ENCODE measurements at places on chromosomes 1 and 21.

DNA sequence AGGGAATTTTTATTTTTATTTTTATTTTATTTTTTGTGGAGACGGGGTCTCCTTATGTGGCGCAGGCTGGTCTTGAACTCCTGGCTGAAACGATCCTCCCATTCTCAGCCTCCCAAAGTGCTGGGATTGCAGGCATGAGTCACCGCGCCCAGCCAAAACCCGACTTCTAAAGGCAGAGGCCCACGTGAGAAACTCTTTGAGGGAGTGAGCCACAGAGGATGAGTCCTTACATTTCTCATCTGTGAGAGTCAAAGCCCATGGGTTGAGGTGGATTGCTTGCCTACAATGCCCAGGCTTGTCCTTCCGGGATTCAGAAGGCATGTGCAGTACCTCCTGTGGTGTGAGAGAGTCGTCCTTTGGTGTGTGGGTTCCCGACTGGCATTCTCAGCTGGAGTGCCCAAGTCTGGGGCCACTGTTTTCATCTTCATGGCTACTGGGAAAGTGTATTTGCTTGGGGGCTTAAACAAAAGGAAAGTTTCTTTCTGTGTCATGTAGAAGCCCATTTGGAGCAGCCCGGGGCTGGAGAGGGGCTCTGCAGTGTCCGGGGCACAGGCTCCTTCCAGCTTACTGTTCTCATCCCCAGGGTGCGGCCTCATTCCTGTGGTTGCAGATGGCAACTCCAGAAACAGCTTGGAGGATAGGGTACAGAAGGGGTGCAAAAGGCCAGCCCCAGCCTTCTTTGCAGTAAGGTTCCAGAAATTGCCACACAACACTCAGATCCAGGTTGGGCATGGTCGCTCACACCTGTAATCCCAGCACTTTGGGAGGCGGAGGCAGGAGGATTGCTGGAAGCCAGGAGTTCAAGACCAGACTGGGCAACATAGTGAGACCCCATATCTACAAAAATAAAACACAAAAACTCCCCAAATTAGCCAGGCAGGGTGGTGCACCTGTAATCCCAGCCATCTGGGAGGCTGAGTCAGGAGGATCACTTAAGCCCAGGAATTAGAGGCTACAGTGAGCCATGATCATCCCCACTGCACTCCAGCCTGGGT lies 29.4 kb upstream of the CSF3R start:
- DNase-seq: no peak

- no peak for DNase-seq
These were observed 50.6 kb upstream of the SLC2A1 start for GRCh38 chr1:43009274-43009673.

DNA sequence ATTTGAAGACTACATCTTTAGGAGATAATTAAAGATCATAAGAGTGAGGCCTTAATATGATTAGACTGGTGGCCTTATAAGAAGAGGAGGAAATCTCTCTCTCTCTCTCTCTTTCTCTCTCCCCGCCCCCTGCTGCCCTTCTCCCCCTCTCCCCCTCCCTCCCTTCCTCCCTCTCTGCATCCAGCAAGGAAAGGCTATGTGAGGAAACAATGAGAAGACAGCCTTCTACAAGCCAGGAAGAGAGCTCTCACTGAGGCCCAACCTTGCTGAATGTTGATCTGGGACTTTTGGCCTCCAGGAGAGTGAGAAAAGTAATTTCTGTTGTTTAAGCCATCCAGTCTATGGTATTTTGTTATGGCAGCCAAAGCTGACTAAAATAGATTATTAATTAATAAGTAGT lies 21.6 kb downstream of the FOXD3 start:
- no peak for DNase-seq

DNA sequence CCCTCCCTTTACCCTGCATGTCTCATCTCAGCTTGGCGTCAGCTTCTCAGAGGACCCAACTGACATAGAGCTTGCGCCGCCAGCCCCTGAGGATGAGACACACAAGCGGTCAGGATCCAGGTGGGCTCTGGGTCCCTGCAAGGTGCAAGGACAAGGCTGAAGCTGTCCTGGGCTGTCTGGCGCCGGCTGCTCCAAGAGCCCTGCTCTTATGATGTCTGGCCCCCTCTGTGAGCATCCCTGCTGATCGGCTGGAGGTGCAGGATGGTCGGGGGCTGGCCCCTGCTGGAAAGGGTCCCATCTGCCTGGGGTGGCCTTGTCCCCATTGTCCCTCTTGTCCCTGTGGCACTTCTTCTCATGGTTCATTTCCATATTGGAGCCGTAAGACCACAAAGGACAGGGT lies 479.0 kb downstream of the NPHP4 start:
- no peak for DNase-seq

GRCh38 chr1:183886853-183887252 lies 81.9 kb downstream of the RGL1 start:
- DNase-seq: no peak

Measured in T-cell (primary cell).